ENCODE measurements at places on chromosomes 16 and 17. TPM values are rescaled to one million over a fixed set of nuclear protein-coding genes. Genes with fewer than 3 reads are reported as not detected.

DNA sequence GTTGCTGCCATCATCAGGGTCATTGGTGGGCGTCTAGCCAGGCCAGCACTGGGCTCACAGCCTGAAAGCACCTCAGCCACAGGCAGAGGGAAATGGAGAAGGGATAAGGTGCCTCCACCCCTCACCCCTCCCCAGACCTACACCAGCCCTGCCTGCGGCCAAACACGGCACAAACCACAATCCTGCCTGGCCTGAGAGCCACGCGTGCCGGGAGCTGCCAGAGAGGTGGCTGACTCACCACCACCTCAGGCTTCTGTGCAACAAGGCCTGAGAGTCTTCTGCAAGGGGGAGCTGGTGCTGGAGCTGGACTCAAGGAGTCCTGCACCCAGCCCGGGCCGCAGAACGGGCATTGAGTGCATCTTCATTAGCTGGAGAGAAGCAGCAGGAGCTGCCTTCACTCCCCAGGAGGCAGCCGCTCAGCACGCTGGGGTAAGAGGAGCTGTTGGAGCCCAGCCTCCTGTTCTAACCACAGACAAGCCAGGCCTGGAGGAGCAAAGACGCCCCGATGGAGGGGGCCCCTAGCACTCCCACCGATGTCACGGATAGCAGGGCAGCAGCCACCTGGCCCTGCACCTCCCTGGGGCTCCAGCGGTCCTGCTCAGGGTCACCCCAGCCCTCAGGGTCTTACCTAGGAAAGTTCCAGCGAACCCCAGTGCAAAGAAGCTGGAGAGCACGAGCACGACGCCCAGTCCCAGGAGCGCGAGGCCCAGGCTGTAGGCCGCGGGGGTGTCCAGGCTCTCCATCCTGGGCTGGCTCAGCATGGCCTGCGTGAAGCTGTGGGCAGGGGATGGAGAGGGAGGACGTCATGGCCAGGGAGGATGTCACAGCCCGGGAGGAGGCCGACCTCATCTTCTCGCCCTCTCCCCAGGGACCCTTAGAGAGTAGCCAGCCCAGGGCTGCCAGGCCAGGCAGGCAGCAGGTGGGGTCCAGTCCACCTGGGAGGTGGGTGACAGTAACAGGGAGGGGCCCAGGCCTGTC lies 16.0 kb upstream of the RASD1 start:
- DNase-seq, result no peak

DNA sequence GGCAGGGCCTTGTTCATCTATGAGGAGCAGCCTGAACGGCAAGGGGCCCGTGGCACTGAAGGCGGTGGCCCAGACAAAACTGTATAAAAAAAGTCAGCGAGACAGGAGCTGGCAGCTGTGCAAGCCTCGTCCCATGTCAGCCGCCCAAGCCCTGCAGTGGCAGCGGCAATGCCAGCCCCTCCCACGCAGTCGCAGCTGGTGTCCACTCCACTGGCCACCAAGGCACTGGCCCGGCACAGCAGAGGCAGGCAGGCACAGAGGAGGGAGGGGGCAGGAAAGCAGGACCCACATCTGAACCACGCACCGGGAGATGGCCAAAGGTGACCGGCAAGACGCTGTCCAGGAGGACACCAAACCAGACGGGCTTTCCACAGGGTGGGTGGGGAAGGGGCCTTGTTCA lies 15.9 kb upstream of the C16orf95 start:
- DNase-seq, result no peak

GRCh38 chr17:39738983-39739884 lies 1.5 kb downstream of the GRB7 start:
- DNase-seq, result peak; percentile 41

- DNase-seq, result peak; percentile 99
Observed at GRCh38 chr17:74842599-74843351, 16.9 kb downstream of the GRIN2C start.

DNA sequence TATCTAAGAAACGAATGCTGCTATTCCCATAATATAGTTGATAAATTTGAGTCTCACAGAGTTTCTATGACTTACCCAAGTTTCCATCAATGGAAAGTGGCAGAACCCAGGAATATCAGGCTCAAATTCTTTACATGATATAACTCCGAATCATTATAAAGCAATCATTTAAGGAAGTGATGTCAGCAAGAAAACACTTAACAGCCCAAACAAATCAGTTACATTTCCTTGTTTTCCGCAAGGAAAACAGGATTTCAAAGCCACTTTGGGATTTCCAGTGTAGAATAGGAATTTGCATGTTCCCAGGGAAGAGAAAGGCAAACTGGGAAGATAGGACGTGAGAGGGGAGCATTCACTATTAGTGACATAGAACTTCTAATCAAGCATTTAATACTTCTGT lies 311.4 kb upstream of the GOT2 start:
- DNase-seq, result no peak

GRCh38 chr17:14299280-14300141 lies 1.4 kb upstream of the HS3ST3B1 start:
- no peak for DNase-seq

DNA sequence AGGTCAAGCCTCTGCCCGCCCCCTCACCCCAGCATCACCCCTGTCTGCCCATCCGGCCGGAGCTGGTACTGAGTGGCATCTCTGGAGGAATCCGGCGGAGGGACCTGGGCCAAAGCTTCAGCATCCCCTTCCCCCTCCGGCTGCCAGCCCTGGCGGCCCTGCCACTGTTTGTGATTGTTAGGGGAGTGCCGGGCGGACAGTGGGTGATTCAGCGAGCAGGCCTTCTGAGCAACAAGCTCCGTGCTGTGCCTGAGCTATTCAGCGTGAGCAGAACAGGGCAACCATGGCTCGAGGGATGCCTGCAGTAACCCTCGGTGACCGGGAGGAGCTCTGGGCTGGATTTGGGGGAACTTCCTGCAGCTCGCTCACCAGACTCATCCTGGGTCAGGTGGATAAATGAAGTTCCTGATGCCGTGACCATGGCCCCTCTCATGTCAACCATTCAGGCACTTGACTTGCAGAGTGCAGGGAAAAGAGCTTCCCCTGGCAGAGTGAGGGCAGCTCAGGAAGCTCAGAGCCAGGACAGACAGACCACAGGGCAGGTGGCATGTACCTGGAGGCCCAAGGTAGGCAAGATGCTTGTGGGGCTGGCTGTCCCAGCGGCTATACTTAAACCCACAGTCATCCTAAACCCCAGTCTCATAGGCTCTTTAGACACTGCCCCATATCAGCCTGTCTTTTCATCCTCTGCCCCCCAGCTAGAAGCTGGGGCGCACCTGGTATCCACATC lies 24.3 kb upstream of the MLKL start:
- no peak for DNase-seq

DNA sequence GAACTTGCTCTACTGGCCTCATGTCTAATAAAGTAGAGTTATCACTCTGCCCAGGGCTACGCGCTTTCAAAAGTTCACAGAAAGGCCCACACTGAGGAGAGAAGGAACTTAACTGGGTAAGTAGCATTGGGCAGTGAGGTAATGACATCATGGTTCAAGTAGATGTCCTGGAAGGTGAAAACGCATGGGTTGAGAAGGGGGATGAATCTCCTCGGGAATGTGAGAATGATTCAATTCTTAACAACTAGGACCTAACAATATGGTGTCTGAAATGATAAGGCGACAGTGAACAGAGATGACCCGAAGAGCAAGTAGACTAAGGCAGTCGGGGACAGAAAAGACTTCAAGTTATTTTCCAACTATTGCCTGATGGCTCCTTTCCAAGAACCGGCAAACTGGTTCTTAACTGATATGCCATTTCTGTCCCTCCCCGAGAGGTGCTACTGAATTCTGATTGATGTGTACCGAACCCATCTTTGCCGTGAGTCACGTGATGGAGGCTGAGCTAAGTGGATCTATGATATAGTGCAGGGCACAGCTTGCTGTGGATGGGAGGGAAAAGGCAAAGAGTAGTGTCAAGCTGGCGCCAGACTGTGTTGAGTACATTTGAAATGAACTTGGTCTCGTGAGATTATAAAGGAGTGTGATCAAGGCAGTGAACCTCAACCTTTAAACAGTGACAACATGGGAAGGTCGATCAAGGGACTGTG lies 44.1 kb downstream of the MARCHF10 start:
- DNase-seq, result no peak

GRCh38 chr16:63530974-63531373 lies 1494.7 kb upstream of the CDH8 start:
- no peak for DNase-seq

DNA sequence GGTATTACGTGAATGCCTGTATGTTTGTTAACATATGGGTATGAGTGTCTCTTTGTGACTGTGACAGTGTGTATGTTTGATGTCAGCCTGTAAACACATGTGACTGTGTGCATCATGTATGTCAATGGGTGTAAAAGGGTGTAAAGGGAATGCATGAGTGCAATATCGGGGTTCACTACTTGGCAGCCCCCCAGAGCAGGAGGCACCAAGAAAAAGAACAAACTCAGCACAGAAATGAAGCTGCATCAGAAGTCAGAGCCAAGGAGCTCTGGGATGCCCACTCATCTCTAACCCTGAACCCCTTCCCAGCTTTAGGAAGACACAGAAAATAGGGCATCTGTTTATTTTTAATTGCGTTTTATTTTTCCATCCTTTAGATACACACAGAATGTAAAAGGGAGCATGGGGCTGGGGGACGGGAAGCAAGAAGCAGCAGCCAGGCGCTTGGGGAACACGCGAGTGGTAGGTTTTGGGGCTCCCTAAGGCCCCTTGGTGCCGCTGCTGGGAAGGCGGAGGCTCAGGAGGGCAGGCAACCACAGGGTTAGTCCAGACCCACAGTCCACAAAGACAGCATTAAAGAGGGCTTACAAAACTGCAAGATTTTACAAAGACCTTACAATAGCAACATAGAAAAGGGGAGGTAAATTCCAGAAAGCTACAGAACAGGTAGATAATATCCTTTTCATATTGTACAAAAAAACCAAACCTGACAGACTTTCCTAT lies 2.3 kb upstream of the HOXB6 start:
- DNase-seq, result no peak

GRCh38 chr17:40460968-40461731 lies 17.9 kb downstream of the IGFBP4 start:
- no peak for DNase-seq

DNA sequence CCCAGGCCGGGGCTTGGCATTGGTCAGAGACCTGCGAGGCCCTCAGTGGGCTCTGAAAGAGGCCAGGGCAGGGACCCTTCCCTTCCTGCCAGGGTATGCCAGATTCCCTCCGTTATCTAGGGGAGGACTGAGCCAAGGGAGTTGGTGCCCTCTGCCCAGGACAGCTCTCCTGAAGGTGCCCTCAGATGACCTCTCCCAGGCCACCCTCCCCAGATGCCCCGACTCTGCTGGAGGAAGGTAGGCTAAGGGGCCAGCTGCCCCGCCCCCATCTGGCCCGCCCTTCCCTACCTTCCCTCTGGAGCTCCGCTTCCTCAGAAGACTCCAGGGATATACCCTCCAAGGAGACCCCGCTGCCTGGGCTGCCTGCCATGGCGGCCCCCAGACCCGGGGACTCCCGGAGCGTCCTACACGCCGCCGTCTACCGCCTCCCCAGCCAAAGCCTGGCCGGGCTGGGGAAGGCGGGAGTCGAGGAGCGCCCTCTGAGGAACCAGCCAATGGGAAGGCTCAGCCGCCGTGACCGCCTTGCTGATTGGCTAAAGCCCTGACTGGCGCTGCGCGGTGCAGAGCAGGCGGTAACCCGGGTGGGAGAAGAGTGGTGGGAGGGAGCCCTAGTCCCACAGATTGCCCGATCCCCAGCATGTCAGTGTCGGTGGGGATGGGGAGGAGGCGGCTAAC lies 7.0 kb downstream of the MPP2 start:
- peak; percentile 98 for DNase-seq

GRCh38 chr17:80453126-80453997 lies 23.0 kb downstream of the NPTX1 start:
- DNase-seq, result peak; percentile 53

- DNase-seq, result peak; percentile 99
Observed at GRCh38 chr17:5500589-5501391, 14.4 kb downstream of the MIS12 start.

- DNase-seq, result no peak
Observed at GRCh38 chr17:68314916-68315535, 23.7 kb downstream of the ARSG start.

GRCh38 chr17:43341715-43342588 lies 56.8 kb upstream of the ARL4D start:
- DNase-seq, result no peak

DNA sequence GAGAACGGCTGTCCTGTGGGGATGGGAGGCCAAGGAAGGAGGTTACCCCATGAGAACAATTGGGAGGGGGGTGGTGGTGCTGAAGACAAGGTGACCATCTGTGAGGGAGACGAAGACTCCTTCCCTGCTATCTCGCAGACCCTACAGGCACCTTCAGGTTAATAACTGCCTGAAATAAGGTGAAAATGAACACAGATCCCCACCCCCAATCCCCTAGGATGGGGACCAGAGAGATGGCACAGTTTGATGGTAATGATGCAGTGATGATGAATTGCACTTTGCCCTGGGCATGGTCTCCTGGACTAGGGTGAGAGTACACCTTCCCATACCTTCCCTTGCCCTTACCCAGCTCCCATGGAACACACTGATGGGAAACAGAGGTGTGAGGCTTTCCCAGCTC lies 1.4 kb upstream of the NAE1 start:
- DNase-seq, result no peak

DNA sequence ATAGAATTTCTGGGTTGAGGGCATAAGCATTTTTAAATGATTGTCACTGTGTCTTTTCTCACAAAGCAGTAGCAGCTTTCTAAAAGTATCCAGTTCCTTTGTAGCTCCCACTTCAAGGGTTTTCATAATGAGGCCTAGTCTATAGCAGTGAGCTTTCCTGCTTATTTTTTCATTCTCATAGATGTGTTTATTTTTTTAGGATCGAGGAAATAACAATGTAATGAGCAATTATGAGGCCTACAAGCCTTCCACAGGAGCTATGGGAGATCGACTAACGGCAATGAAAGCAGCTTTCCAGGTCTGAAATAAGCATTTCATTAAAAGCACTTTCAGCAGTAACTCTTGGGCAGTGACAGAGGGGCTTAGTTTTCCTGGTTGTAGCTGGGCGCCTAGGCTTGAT lies 10.6 kb upstream of the PSMC5 start:
- DNase-seq, result no peak

The CFAP119 gene
- 28.4 TPM for polyA plus RNA-seq

The EPOP gene
- 2.7 TPM for polyA plus RNA-seq

The CRHR1 gene
- polyA plus RNA-seq, result 0.31 TPM

The MPG gene
- 93.3 TPM for polyA plus RNA-seq

The TBC1D3B gene
- polyA plus RNA-seq, result 2.0 TPM

The GLIS2 gene
- 6.5 TPM for polyA plus RNA-seq

The CSH2 gene
- polyA plus RNA-seq, result not detected

The KRT40 gene
- polyA plus RNA-seq, result not detected
